Fibroblast of skin of scalp (primary cell): ENCODE measurements at places on chromosomes 2 and 18.

DNA sequence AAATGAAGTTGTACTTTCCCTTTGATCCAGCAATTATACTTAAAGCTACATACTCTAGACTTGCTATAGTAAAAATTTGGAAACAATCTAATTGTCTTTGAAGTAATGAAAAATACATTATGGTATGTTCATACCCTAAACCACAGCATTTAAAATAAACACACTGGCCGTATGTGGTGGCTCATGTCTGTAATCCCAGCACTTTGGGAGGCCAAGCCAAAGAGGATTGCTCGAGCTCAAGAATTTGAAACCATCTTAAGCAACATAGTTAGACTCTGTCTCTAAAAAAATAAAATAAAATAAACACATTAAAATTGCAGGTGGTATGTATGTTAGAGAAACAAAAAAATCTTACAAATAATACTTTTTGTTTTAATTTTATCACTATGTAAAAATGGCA is 208.1 kb upstream of the KLHL14 start:
- peak; percentile 72 for DNase-seq

DNA sequence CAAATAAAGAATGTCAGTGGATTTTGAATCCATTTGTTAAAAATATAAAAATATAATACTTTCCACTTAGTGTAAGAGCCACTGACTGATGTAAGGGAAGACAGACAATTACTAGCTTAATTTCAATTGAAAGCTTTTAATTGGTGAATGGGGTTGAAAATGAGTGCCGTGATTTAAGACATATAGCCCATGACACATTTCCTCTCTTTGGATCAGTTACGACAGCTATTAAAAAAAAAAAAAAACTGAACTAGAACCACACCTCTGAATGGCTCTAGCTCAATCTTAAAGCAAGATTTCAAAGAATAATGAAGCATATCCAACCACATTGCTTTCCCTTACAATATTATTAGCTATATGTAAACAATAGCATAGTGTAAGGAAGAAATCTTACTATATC is 44.0 kb downstream of the CIB4 start:
- DNase-seq, result no peak

- DNase-seq, result peak; percentile 37
Measured at GRCh38 chr2:107730898-107731297, 95.8 kb upstream of the RGPD4 start.

DNA sequence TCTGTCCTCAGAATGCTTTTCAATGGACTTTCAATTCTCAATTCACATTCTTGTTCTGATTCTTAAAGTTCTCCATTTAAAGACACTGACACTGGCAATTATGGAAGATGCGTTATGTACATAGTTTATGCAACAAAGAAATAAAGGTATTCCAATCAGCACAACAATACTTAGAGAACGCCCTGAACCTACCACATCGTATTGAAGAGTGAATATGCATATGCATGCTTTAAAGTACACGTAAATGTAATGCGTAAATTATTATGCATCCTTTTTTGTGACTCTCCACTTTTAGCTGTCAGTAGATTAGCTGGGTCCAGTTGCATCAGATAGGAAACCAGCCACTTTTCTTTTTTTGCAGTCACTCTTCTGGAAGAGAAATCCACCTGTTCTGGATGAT is 83.5 kb downstream of the RBM43 start:
- DNase-seq, result no peak

- peak; percentile 69 for DNase-seq
Measured at GRCh38 chr2:218322768-218323525, 30.6 kb upstream of the TMBIM1 start.
